ENCODE measurements at places on chromosomes 11 and 22. TPM values are rescaled to one million over a fixed set of nuclear protein-coding genes. Genes with fewer than 3 reads are reported as not detected.

DNA sequence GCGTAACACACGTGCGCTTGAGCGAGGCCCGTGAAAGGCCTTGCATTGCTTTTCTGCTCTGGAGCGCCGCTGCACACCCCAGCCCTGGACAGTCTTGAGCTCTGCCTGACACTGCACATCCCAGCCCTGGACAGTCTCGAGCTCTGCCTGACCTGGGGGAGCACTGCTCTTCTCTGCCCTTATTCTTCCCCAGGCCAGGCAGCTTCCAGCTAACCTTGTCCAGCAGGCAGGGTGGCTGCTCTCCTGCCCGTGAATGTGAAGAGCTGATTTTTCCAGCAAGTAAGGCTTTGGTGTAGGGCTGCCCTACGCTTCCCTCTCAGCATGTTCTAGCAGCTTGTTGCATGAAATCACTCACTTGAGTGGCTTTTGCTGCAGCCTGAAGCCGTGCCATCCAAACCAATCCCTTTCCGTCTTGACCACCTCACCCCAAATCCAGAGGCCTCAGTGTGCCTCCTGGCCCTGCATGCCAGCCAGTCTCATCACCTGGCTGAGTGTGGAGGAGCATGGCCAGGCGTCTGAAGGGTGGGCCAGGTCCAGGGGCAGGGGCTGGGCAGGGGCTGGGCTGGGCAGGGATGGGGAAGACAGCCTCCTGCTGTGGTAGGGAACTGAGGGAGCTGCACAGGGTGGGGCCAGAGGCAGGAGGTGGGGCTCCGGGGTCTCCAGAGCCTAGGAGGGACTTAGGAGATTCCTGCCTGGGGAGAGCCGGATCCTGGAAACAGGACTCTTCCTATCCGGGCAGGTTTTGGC, 89.5 kb upstream of the B3GAT1 start:
- DNase-seq: no peak

GRCh38 chr11:118172356-118172755, 4.1 kb downstream of the SCN2B start:
- no peak for DNase-seq

DNA sequence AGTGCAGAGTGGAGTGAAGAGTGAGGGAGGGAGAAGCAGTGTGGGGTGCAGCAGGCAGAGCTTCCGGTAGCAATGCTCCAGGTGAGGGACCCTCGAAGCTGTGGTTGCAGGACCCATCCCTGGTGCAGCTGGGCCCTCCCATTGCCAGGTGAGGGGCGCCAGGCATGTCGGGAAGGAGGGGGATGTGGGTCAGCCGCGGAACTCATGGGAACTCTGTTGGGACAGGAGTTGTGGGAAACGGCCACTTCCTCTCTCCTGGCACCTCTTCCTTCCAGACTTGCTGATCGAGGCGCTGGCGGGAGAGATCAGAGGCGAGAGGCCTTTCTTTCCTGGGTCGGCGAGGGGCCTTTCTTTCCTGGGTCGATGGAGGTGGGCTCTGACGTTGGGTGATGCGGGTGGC, 48.5 kb downstream of the TPCN2 start:
- DNase-seq: no peak

DNA sequence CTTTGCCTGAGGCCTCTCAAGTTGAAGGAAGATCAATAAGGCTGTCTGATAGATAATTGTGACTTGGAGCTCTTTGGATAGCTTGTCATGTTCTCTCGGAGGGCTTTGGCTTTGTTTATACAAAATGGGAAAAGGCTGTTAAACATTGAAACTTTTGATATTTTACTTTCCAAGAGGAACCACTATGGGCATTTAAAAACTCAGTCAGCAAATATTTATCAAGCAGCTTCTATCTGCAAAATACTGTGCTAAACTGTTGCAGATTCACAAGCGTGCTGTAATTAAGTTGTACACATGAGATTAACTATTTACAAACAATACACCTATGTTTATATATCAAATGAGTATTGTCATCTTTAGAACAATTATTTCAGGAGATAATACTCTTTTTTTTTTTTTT, 34.5 kb upstream of the SORL1 start:
- DNase-seq: no peak

The RAB39A gene
- polyA plus RNA-seq: 0.86 TPM

The DNAJC24 gene
- 24.9 TPM for polyA plus RNA-seq

GRCh38 chr22:46406791-46407190, 71.3 kb downstream of the TRMU start:
- DNase-seq: no peak

The RHBDD3 gene
- 39.2 TPM for polyA plus RNA-seq

The EXPH5 gene
- 6.2 TPM for polyA plus RNA-seq

GRCh38 chr22:47617186-47617585, 854.7 kb downstream of the TBC1D22A start:
- DNase-seq: no peak

GRCh38 chr11:70099578-70100279, 21.6 kb downstream of the ANO1 start:
- DNase-seq: no peak

DNA sequence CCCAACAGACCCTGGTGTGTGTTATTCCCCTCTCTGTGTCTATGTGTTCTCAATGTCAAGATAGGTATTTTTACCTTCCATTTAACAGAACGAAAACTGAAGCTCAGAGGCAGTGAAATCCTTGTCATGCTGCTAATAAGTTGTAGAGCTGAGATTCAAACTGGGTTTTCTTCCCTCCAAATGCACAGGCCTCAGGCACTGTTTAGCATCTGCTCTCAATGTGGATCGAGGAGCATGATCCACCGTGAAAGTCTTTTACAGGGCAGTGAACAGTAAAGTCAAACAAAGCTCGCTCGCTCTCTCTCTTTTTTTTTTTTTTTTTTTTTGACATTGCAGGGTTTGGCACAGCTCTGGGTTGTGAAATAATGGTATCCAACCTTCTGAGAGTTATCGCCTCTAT, 401.0 kb upstream of the SYN3 start:
- DNase-seq: no peak

DNA sequence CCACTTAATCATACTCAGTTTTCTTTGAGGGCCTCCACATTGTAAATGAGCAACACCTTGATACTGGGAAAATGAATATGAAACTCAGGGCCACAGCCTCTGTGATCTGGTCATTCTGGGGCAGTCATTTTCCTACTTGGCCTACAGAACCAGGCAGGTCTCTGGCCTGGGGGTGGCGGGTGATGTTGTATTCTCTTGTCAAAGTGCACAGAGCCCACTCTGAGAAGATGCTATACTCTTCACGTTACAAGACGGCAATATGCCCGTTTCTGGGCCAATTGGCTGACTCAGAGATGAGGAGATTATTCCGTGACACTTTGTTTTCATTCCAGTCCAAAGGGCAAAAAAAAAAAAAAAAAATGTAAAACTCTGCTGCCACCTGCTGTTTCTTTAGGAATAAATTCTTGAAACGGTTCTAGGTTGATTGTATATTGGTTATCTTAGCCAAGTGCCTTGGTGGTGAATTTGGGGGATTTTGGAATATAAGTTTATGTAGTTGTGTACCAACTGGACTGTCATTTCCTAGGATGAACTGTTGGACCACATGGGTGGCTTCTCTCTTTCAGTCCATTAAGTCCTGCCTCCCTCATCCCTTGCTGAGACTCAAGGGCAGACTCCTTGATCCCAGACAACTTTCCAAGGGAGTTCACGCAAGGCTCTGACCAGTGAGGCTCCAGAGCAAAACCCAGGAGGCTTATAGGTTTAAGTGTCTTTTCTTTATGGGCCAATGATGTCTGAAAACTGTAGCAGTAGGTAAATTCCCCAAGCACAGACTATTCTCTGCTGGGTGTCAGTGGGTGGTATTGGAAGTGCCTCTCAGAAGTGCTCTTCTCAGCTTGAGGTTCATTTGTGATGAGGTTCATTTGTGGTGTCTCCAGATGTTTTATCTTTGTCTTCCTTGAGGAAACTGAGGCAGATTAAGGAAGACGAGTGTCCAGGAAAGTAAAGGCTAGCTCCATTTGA, 18.2 kb downstream of the ADM start:
- DNase-seq: peak; percentile 61

The WNT11 gene
- 21.0 TPM for polyA plus RNA-seq

The DEFB131B gene
- 3.0 TPM for polyA plus RNA-seq

The MORC2 gene
- polyA plus RNA-seq: 41.7 TPM

DNA sequence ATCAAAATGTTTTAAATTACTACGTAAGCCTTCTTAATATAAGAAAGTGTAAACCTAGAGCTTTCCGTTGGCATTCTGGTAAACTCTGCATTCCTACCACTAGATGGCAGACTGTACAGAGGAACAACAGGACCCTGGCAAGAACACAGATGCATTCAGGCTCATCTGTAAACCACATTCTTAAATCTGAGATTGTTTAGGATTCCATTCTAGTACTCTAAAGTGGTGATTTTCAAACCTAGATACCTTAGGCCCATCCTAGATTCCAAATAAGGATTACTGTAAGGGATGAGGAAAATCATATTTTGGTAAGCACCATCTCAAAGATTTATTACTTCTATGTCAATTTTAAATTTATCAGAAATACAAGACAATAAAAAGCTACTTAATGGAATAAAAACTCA, 26.9 kb downstream of the PICALM start:
- DNase-seq: peak; percentile 94

The ABTB2 gene
- polyA plus RNA-seq: 9.1 TPM

DNA sequence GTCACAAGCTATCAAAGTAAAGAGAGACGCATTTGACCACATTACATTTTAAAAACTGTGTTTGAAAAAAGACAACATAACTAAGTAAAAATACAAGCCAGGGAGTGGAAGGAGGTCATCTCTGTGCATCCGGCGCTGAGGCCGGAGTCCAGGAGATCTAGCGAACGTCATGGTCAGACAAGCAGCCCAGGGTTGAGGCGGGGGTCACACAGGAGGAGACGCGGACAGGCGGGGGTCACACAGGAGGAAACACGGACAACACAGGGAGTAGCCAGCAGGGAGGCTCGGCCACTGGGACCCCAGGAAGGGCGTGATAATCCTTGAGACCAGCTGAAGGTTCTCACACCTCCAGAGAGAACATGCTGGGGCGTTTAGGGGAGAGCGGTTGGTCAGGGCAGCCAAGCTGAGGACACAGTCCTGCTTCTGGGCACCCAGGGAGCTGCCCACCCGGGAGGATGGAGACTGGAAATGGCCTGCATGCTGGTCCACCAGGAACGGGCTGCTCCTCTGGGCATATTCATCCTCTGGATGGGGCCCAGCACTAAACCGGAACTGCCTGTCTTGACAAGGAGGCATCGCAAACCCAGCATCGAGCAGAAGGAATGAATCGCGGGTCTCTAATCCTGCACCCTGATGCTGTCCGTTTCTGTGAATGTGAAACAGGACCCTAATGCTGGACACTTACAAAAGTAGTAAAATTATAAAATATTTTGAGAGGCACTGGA, 40.9 kb upstream of the MUC5AC start:
- no peak for DNase-seq

DNA sequence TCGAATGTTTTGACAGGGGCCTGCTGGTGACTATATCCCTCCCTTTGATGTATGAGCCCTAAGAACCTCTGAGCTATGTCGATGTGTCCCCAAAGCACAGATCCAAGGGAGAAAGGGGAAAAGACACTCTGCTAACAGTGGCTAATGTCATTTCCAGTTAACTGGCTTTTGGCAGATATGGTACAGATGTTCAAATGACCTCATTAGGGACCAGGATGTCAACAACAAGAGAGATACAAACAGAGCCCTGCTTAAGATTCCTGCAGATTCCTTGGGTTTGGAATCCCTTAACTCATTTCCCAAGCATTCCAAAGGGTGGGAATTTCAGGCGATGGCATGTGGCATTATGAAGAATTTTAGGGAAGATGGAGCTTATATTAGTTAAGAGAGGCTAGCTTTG, 517.3 kb downstream of the SOX6 start:
- no peak for DNase-seq

The RFPL3 gene
- not detected for polyA plus RNA-seq

The KCNK7 gene
- 0.27 TPM for polyA plus RNA-seq

The RPUSD4 gene
- 30.1 TPM for polyA plus RNA-seq

The ART5 gene
- polyA plus RNA-seq: 4.6 TPM

DNA sequence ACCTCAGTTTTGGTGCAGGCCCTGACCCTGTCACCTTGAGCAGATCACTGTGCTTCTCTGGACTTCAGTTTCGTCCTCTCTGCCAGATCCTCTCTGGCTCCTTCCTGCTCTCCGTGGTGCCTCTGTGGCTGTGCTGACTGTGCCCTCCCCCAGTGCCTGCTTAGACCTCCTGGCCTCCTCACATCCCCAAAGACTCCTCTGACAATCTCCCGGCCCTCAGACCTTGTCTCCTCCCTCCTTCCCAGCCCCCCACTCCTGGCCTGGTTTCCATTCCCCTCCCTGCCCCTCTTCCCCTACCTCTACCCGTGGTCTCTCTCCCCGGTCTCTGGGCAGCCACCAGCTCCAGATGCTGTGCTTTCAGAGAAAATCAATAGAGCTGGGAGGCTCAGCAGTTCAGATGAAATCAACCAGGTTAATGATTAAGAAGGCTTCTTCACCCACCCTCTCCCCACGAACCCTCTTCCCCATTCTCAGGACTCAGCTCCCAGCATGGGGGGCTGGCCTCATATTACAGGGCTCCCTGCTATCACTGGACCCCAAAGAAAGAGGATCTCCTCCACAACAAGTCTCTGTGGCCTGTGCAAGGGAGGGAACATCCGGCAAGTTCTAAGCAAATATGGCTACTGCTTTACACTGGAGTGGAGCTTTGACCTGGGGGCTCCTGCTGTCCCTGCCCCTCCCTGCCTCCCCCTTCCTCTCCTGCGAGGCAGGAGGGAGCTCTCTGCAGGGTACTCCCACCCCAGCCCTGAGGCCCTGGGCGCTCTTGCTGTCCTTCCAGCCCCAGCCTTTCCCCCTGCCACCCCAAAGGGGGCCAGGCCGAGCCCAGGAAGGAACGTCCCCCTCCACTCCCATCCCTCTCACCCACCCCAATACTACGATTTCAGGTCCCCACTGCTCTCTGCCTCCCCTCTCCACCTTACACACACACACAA, 8.5 kb downstream of the BACE1-AS start:
- DNase-seq: peak; percentile 24

DNA sequence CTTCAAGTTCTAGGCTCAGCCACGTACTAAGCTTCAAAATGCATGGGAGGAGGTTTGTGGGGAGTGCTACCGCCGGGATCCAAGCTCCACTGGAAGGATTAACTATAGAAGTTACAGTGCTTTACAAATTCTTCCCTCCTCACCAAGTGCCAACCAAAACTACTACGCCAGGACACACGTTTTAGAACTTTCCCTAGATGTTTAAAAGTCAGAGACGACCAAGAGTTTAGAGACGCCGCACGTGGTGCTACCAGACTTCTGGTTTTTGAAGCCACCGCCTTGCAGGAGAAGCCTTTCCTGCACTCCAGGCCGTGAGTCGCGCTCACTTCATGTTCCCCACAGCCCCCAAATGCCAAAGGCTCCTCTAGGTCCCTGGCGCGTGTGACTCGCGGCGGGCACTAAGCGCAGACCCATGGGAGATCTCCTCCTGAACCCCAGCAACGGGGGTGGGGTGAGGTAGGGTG, 734 bp downstream of the SNU13 start:
- DNase-seq: peak; percentile 26

GRCh38 chr22:37748659-37749058, 51.8 kb downstream of the TRIOBP start:
- DNase-seq: no peak

The OR8A1 gene
- not detected for polyA plus RNA-seq

- no peak for DNase-seq
Observed at GRCh38 chr11:44978961-44979331, 28.3 kb upstream of the TP53I11 start.

The APOBEC3G gene
- polyA plus RNA-seq: 6.5 TPM

- no peak for DNase-seq
Observed at GRCh38 chr11:119145551-119145950, 3.3 kb upstream of the ABCG4 start.

Data from renal pelvis (tissue), 12 donors.